ENCODE measurements at places on chromosomes 3 and 15. TPM values are rescaled to one million over a fixed set of nuclear protein-coding genes. Genes with fewer than 3 reads are reported as not detected.
A peak's percentile ranks its signal among the peaks of the same experiment; 100 is the strongest.

DNA sequence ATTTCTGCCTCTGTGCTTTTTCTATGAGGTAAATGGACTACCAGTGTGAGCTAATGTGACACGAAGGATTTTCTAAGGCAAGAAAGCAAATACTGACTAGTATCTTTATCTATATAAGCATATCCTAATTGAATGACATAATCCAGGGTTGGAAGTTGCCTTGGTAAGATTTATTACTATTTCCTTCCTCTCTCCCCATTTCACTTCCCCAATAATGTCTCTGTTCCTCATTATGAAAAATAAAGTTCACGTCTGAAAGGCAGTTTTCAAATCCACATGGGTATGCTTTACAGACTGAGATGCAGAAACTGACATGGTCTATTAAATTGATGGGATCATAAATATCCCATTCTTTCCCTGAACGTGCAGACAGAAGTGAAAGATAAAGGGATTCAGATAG is 86.0 kb downstream of the DTWD1 start:
- no peak overlapping the region for H3K27ac ChIP-seq
- no peaks in the 10 kb centered on the region for H3K4me1 ChIP-seq
- no peaks in the 10 kb centered on the region for H3K27me3 ChIP-seq
- no peak overlapping the region for H3K4me3 ChIP-seq

The ACKR4 gene
- 1.9 TPM for total RNA-seq

DNA sequence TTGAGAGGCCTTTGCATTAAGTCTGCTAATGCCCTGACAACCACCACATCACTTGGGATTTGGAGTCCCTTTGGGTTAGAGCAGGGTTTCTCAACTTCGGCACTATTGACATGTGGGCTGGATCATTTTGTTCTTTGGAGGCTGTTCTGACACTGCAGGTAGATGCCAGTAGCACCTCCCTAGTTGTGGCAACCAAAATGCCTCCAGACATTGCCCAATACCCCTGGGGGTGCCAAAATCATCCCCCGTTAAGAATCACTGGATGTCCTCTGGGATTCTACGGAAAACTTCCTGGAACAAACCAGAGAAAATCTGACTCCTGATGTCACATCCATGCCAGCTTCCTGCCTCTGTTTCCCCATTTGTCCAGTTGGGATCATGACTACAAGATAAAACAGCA is 37.2 kb upstream of the BLM start:
- H3K4me3 ChIP-seq: no peak overlapping the region
- H3K27me3 ChIP-seq: no peaks in the 10 kb centered on the region
- H3K36me3 ChIP-seq: no peaks in the 10 kb centered on the region
- H3K27ac ChIP-seq: no peak overlapping the region
- DNase-seq: no peak

- peaks cover 5% of the 10 kb centered on the region for H3K4me1 ChIP-seq
- no peak for DNase-seq
- peaks cover 28% of the 10 kb centered on the region for H3K36me3 ChIP-seq
- no peaks in the 10 kb centered on the region for H3K27me3 ChIP-seq
Observed at GRCh38 chr3:111885578-111885977, 26.5 kb downstream of the PHLDB2 start.

DNA sequence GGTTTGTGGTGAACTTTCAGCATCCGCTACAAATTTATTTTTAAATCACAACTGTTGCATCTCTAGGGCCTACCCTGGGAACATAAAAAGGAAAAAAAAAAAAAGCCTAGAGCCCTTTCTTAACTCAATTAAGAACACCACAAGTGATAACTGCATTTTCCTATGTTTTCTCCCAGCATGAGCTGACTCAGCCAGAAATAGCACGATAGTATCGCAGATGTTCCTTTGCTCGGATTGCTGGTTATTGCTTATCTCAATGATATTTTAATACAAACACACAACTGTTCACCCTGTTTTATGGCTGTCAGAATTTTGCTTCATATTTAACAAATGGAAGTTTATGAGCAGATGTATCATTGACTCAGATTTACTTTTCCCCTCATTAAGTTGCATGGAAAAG is 251.8 kb upstream of the SUCLG2 start:
- H3K4me1 ChIP-seq: no peaks in the 10 kb centered on the region
- H3K36me3 ChIP-seq: no peaks in the 10 kb centered on the region
- H3K27me3 ChIP-seq: peaks cover 3% of the 10 kb centered on the region
- no peak overlapping the region for H3K27ac ChIP-seq

The UACA gene
- total RNA-seq: 36.4 TPM

- no peak for DNase-seq
- H3K4me1 ChIP-seq: no peaks in the 10 kb centered on the region
- no peaks in the 10 kb centered on the region for H3K36me3 ChIP-seq
- H3K27me3 ChIP-seq: peaks cover 45% of the 10 kb centered on the region
Observed at GRCh38 chr3:12041446-12042041, 37.4 kb downstream of the SYN2 start.

GRCh38 chr15:89972085-89972484 is 29.0 kb upstream of the ZNF710 start:
- no peak overlapping the region for H3K4me3 ChIP-seq
- no peak for DNase-seq
- no peaks in the 10 kb centered on the region for H3K4me1 ChIP-seq
- H3K36me3 ChIP-seq: no peaks in the 10 kb centered on the region

GRCh38 chr3:12585970-12586369 is 29.1 kb downstream of the MKRN2 start:
- no peak for DNase-seq
- no peaks in the 10 kb centered on the region for H3K4me1 ChIP-seq

The PCOLCE2 gene
- total RNA-seq: 1.0 TPM

DNA sequence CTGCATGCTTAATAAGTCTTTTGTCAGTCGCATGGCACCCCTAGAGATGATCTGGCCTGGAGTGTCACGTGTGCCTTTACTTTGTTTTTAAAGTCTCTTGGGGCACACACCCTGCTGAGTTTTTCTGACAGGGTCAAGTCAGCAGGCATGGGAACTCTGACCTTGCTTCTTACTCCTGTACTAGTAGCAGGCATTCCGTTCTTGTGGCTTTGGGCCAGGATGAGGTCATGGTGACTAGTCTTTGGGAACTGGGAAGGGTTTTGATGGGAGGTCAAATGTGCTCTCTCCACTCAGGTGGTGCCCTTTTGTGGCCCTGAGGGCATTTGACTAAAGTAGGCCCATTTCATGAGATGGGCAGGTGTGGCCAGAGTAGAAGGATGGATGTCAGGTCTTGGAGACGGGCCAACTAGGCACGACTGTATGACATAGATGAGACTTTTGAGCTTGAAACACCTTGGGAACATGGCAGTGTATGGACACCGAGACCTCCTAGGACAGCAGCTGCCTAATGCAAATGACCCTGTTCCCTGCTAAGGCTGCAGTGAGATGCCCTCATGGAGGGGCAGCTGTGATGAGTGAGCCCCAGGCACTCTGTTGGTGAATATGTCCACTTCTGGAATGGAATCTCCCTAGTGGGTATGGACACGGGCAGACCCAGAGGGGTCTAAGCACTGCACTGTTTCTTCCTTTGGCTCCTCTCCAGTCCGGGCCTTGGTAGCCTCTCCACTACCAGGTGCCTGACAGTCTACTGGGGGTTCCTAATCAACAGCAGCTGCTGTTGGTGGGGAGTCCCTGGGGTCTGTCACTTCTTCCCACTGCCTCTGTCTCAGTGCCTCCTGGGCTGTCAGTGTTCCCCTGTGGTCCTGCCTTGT is 16.4 kb downstream of the SRPRB start:
- no peak overlapping the region for H3K4me3 ChIP-seq
- peaks cover 4% of the 10 kb centered on the region for H3K4me1 ChIP-seq
- peaks cover 40% of the 10 kb centered on the region for H3K36me3 ChIP-seq
- H3K27me3 ChIP-seq: no peaks in the 10 kb centered on the region

DNA sequence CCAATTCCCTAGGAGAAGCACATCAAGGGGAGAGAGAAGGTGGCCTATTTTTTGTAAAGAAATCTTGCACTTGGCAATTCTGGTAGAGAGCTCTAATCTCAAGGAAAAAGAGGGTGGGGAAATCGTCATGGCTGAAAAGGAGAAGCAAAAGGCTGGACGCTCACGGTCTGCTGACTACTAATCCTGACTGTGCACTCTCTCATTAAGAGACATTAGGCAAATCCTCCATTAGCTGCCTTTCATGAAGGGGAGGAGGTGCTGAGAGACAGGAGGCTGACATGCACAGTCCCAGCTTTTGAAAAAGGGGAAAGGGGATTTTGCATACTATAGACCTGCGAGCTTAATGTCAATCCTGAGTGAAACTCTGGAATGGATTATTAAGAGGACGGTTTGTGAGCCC is 170.0 kb downstream of the NR2F2 start:
- no peak overlapping the region for H3K4me3 ChIP-seq
- no peak overlapping the region for H3K27ac ChIP-seq
- no peak for DNase-seq
- no peaks in the 10 kb centered on the region for H3K27me3 ChIP-seq
- no peaks in the 10 kb centered on the region for H3K36me3 ChIP-seq

GRCh38 chr3:108822123-108822897 is at the start of gene TRAT1:
TRAT1 (plus strand) TSS chr3:108822786; CDS start chr3:108822928, 142 bp downstream.
- no peak within 1 kb of the TSS for H3K4me3 ChIP-seq
- H3K27ac ChIP-seq: no peak within 1 kb of the TSS

DNA sequence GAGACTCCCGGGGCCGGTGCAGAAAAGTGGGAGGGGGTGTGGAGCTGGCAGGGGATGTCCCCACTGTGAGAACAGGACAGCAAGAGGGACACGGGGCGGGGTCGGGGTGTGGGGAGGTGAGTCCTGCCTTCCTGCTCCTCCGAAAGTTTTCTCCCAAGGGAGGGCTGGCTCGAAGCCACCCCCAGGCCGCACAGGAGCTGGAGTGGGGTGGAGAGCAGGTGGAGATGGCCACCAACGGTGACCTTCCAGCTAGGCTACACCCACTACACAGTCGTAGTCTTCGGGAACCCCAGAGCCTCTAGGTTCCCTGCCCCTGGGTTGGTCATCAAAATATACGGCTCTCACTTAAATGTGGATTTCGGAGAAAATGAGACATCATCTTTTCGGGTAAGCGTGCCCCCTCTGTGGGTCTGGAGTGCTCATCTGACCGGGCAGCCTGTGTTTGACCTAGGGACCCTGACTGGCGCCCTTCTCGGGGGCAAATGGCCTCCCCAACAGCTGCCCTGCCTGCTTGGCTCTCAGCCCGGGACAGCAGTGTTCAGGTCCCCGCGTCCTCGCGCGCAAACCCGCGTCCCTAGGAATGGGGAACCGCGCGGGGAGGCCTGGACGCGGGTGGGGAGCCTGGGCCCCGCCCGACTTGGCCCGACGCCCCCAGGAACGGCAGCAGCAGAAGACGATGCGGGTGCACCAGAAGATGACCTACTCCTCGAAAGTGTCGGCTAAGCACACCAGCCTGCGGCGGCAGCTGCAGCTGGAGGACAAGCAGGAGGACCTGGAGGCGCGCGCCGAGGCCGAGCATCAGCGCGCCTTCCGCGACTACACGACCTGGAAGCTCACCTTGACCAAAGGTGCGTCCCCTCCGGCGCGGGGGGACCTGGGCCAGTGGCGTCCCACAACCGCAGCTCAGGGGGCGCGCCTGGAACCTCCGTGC is 21.2 kb downstream of the CFAP100 start:
- no peak overlapping the region for H3K27ac ChIP-seq
- no peak overlapping the region for H3K4me3 ChIP-seq
- H3K27me3 ChIP-seq: peaks cover 8% of the 10 kb centered on the region
- peaks cover 9% of the 10 kb centered on the region for H3K4me1 ChIP-seq

The PPM1L gene
- total RNA-seq: 28.7 TPM

DNA sequence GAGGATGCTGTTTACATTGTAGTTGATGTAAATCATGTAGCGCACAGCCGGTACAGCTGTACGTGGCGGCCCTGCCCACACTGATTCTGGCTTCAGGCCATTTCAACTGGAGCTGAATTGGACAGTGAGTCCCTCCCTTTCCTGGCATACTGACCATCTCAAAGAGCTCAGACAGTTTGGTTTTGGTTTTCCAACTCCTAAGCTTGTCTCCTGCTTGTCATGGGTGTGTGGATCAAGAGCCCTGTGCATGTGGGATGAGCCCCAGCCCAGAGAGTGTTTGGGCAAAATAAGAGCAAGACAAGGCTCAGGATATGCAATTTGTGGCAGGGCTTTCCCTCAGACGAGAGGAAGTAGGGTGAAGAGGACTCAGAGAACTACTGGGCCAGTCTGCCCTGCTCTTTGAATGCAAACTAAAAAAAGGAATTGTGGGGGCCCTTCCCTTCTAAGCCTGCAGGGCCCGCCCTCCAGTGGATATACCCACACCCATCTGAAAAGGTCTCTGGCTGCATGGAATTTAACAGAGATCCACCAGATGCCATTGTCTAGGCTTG is 13.3 kb downstream of the ITGA11 start:
- DNase-seq: peak; percentile 29
- peaks cover 10% of the 10 kb centered on the region for H3K27me3 ChIP-seq
- no peak overlapping the region for H3K4me3 ChIP-seq
- no peak overlapping the region for H3K27ac ChIP-seq

GRCh38 chr3:27719314-27720003 is 2.7 kb downstream of the EOMES start:
- H3K4me3 ChIP-seq: peak overlapping the region; percentile 40
- H3K4me1 ChIP-seq: peaks cover 23% of the 10 kb centered on the region
- peaks cover 94% of the 10 kb centered on the region for H3K27me3 ChIP-seq
- H3K36me3 ChIP-seq: no peaks in the 10 kb centered on the region

The THPO gene
- 0.41 TPM for total RNA-seq

The VWA5B2 gene
- 23.7 TPM for total RNA-seq

GRCh38 chr15:98881526-98882520 is 125.8 kb downstream of the PGPEP1L start:
- no peak for DNase-seq
- H3K36me3 ChIP-seq: no peaks in the 10 kb centered on the region
- peaks cover 55% of the 10 kb centered on the region for H3K4me1 ChIP-seq
- peak overlapping the region; percentile 27 for H3K4me3 ChIP-seq

The VEPH1 gene
- total RNA-seq: 8.6 TPM

The CTNNB1 gene
- total RNA-seq: 438 TPM

- H3K27me3 ChIP-seq: no peaks in the 10 kb centered on the region
- DNase-seq: no peak
- H3K4me1 ChIP-seq: no peaks in the 10 kb centered on the region
Observed at GRCh38 chr3:122519693-122520092, 5.0 kb upstream of the KPNA1 start.

- peak overlapping the region; percentile 5 for H3K4me3 ChIP-seq
- H3K27ac ChIP-seq: no peak overlapping the region
- peaks cover 3% of the 10 kb centered on the region for H3K27me3 ChIP-seq
Observed at GRCh38 chr3:3509665-3510064, 289.6 kb upstream of the LRRN1 start.

GRCh38 chr3:18734309-18734708 is 309.2 kb upstream of the SATB1 start:
- no peaks in the 10 kb centered on the region for H3K4me1 ChIP-seq
- no peak for DNase-seq
- H3K27me3 ChIP-seq: no peaks in the 10 kb centered on the region
- no peak overlapping the region for H3K4me3 ChIP-seq

The ZDHHC19 gene
- not detected for total RNA-seq

GRCh38 chr15:74276560-74276959 is 40.4 kb downstream of the CCDC33 start:
- no peak for DNase-seq
- H3K4me3 ChIP-seq: no peak overlapping the region
- no peaks in the 10 kb centered on the region for H3K36me3 ChIP-seq
- peaks cover 17% of the 10 kb centered on the region for H3K27me3 ChIP-seq
- H3K27ac ChIP-seq: no peak overlapping the region

Data from type B pancreatic cell (in vitro differentiated cells).